Esophagus squamous epithelium (tissue), 5 donors: ENCODE measurements at places on chromosomes 7 and 10. TPM values are rescaled to one million over a fixed set of nuclear protein-coding genes. Genes with fewer than 3 reads are reported as not detected.

Gene FGL2
- 23.3 TPM for total RNA-seq

Gene RNF32
- total RNA-seq, result not detected

Gene GHRHR
- total RNA-seq, result not detected

Gene PLXDC2
- total RNA-seq, result 30.8 TPM

Gene GPNMB
- total RNA-seq, result 187 TPM

Gene FAM25A
- total RNA-seq, result 96.0 TPM

Gene AKR1D1
- total RNA-seq, result not detected

Gene ACSM6
- total RNA-seq, result not detected

Gene IPMK
- total RNA-seq, result 8.6 TPM

Gene CCL24
- 2.9 TPM for total RNA-seq

Gene FAM180A
- 0.50 TPM for total RNA-seq

Gene HDAC9
- total RNA-seq, result 1.4 TPM

Gene ZNF487
- 4.6 TPM for total RNA-seq

Gene LDB3
- 0.44 TPM for total RNA-seq

Gene AMPH
- total RNA-seq, result 2.3 TPM

Gene CPA2
- not detected for total RNA-seq

Gene KIF11
- 7.7 TPM for total RNA-seq

Gene AIFM2
- total RNA-seq, result 8.6 TPM

Gene HOGA1
- 1.1 TPM for total RNA-seq
